Muscle of leg (tissue), 16 donors: ENCODE measurements at places on chromosomes 7 and 10. TPM values are rescaled to one million over a fixed set of nuclear protein-coding genes. Genes with fewer than 3 reads are reported as not detected.

DNA sequence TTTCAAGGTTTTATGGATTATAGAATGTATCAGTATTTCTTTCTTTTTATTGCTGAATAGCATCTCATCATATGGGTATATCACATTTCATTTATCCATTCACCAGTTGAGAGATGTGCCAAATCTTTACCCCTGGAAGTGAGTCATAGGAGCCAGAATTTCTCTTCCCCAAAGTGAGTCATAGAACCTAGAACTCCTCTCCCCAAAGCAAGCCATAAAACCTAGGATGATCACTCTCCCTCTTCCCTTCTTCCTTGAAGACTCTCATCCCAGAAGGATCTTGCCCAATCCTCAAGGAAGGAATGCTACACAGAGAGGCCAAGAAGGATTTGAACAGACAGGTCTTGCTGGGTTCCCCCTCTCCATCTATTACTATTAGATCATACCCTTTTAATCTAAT, 199.9 kb downstream of the EVX1 start:
- no peak overlapping the region for H3K4me3 ChIP-seq
- H3K36me3 ChIP-seq, result no peaks in the 10 kb centered on the region

PIK3AP1 gene
- total RNA-seq, result 2.3 TPM

DNA sequence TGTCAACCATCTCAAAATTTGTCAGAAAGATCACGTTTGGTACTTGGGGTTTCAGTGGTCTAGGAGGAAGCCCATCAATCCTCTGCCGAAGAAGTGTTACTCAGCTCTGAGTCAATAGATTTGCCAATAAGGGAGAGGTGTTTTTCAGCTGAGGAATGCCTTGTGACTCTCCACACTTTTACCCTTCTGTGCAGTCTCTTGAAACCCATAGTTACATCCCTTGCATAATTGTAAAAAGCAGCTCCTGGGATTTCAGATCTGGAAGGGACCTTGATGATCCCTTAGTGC, 47.5 kb downstream of the INSYN2A start:
- H3K36me3 ChIP-seq, result peaks cover 4% of the 10 kb centered on the region
- no peaks in the 10 kb centered on the region for H3K27me3 ChIP-seq
- no peak for DNase-seq
- peaks cover 21% of the 10 kb centered on the region for H3K4me1 ChIP-seq

UBN2 gene
- total RNA-seq, result 9.3 TPM

DNA sequence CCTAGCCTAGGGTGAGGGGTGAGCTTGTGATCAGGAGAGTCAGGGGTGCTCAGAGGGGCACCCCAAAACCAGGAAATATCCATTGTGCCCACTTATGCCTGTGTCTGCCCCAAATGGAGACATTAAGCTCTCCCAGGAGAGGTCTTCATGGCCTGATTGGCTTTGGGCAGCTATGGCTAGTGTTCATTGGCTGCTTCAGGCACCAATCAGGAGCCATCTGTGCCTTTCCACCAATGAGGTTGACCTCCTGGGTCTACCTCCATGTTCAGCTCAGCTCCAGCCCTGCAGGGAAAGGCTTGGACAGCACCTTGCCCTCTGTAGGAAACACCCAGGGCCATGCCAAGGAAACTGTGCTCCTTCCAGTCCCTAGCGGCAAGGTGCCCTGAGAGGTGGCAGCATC, 23.9 kb upstream of the HSPB1 start:
- peaks cover 8% of the 10 kb centered on the region for H3K4me1 ChIP-seq
- no peaks in the 10 kb centered on the region for H3K36me3 ChIP-seq
- H3K4me3 ChIP-seq, result no peak overlapping the region
- H3K27me3 ChIP-seq, result peaks cover 77% of the 10 kb centered on the region

ATRNL1 gene
- 7.1 TPM for total RNA-seq
